GM12878 (cell line): ENCODE measurements at places on chromosomes 4 and X.
A peak's percentile ranks its signal among the peaks of the same experiment; 100 is the strongest.

DNA sequence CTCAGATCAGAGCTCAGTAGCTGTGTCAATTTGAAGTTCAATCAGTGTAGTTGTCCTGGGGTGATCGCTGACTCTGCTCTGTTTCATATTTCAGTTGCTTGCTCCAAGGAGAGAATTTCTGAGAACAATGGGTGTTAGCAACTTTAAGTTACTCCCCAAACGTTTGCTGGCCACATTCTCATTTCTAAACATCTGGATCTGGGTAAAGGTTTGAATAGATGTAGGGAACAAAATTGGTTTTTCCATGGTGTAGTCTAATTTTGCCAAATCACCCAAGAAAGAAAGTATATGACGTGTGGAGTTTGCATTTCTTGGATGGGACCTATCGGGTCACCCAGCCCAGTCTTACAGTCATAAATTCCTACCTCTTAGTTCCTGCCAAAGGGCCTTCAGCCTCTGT lies 103.7 kb downstream of the AKAP4 start:
- no peak overlapping the region for H3K4me3 ChIP-seq
- no peak overlapping the region for H3K27ac ChIP-seq
- H3K4me1 ChIP-seq, result no peaks in the 10 kb centered on the region

DNA sequence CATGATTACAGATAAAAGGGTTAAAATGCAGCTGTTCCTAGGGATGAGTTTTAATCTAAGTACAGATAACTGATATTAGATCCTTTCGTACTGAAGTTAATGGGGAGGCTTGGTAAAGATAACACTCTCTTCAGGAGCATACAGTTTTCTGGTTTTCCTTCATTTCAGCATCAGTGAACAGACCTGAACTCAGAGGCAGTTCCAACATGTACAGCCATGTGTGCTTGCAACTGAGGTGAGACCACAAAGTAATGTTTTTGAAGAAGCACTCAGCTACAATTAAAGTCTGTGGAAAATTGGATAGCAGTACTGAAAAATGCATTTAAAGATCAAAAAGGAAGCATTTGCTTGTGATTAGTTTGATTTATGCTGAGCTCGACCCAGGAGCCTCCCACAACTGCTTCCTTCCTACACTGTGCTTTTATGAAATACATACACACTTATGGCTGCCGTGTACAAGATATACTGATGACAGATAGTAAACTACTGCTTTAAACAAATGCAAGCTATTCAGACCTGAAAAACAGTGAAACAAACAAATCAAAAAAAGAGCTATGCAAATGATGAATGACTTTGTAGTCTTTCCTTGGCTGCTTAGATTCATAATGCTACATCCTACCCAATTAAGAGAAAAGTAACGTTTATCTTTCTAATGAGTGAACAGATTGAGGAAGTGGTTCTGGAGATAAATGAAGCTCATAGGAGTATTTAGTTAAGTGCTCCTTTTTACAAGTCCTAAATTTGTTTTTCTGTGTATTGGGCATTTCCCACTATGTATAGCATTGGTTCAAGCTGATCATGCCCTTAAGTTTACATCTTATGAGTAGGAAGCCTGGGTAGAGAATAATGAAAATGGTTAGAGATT lies 68.4 kb downstream of the PDLIM5 start:
- H3K27ac ChIP-seq, result peak overlapping the region; percentile 35; the same call in 1 of the 2 replicates
- no peaks in the 10 kb centered on the region for H3K27me3 ChIP-seq
- DNase-seq, result no peak
- peaks cover 21% of the 10 kb centered on the region for H3K4me1 ChIP-seq

GRCh38 chrX:110746014-110746413 lies 49.6 kb downstream of the CHRDL1 start:
- H3K36me3 ChIP-seq, result no peaks in the 10 kb centered on the region
- no peaks in the 10 kb centered on the region for H3K4me1 ChIP-seq
- no peak overlapping the region for H3K27ac ChIP-seq
- no peaks in the 10 kb centered on the region for H3K27me3 ChIP-seq
- H3K4me3 ChIP-seq, result no peak overlapping the region

- no peaks in the 10 kb centered on the region for H3K27me3 ChIP-seq
- no peaks in the 10 kb centered on the region for H3K36me3 ChIP-seq
- no peak for DNase-seq
- H3K4me1 ChIP-seq, result no peaks in the 10 kb centered on the region
- H3K4me3 ChIP-seq, result no peak overlapping the region
- H3K27ac ChIP-seq, result no peak overlapping the region
Observed at GRCh38 chr4:156242390-156242789, 288.7 kb upstream of the CTSO start.

- no peak overlapping the region for H3K4me3 ChIP-seq
- no peaks in the 10 kb centered on the region; the same call in 1 of the 2 replicates for H3K27me3 ChIP-seq
- no peak for DNase-seq
- H3K4me1 ChIP-seq, result no peaks in the 10 kb centered on the region
Observed at GRCh38 chr4:55158957-55159356, 33.6 kb upstream of the KDR start.

- H3K4me1 ChIP-seq, result no peaks in the 10 kb centered on the region
- no peak overlapping the region for H3K4me3 ChIP-seq
- no peaks in the 10 kb centered on the region for H3K36me3 ChIP-seq
- H3K27ac ChIP-seq, result no peak overlapping the region
Observed at GRCh38 chr4:100848841-100849240, 331.0 kb upstream of the EMCN start.

GRCh38 chr4:174107746-174108354 lies 175.6 kb downstream of the FBXO8 start:
- H3K4me1 ChIP-seq, result no peaks in the 10 kb centered on the region
- no peak overlapping the region for H3K27ac ChIP-seq
- H3K36me3 ChIP-seq, result no peaks in the 10 kb centered on the region
- no peak overlapping the region for H3K4me3 ChIP-seq
- H3K27me3 ChIP-seq, result 0 out of 2 replicates have a peak, but pooled peaks cover 2% of the 10 kb centered on the region

DNA sequence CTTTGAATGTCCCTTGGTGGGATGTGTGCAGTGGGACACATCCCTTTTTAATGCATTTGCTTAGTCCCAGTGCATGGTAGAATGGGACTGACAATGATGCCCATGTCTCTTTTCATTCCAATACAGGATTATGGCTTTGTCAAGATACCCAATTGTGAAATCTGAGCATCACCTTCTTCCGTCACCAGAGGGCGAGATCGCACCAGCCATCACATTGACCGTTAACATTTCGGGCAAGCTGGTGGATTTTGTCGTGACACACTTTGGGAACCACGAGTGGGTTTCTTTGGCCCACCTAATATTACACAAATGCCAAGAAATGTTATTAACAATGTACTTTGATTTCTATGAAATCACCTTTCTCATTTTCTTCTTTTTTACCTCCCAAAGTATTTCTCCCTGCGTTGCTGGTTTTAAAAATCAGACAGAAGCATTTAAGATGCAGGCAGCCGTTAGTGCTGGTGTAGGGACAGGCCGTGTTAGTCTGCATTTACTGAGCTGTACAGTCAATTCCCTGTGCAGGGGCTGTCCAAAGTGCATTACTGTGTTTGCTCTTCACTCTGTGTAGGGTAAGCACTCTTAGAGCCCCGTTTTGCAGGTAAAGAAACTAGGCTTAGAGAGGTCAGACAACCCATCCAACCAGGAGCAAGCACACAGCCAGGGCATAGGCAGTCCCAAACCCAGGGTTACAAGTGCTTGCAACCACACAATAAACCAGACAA lies 46.5 kb downstream of the CWH43 start:
- no peaks in the 10 kb centered on the region for H3K4me1 ChIP-seq
- no peak overlapping the region for H3K27ac ChIP-seq
- H3K36me3 ChIP-seq, result no peaks in the 10 kb centered on the region
- no peak for DNase-seq
- no peaks in the 10 kb centered on the region for H3K27me3 ChIP-seq

GRCh38 chr4:70505151-70505748 lies 13.1 kb upstream of the AMTN start:
- no peaks in the 10 kb centered on the region for H3K36me3 ChIP-seq
- no peak for DNase-seq
- no peaks in the 10 kb centered on the region for H3K27me3 ChIP-seq
- no peak overlapping the region for H3K4me3 ChIP-seq
- H3K27ac ChIP-seq, result no peak overlapping the region

DNA sequence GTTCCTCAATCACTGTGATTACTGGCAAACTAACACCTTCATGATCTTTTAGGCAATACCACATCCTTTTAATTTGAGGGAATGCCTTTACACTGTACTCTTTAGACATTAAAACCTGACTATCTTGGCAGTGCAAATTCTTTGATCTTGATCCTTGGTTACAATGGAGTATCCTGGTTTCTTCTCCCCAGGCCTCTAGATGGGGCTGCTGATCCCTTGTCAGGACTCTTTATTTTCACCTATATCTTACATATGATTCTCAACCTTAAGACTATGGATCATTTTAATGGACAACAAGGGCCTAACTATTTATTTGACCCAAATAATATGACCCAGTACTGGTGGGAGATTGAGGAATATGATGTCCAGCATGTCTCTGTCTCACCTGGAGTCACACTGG lies 1005.5 kb upstream of the INTU start:
- H3K27me3 ChIP-seq, result no peaks in the 10 kb centered on the region
- H3K36me3 ChIP-seq, result no peaks in the 10 kb centered on the region
- H3K4me3 ChIP-seq, result no peak overlapping the region
- no peak overlapping the region for H3K27ac ChIP-seq
- no peaks in the 10 kb centered on the region for H3K4me1 ChIP-seq

- no peaks in the 10 kb centered on the region for H3K4me1 ChIP-seq
Observed at GRCh38 chr4:88985088-88985773, 71.8 kb downstream of the FAM13A start.

- no peaks in the 10 kb centered on the region for H3K4me1 ChIP-seq
- DNase-seq, result peak; percentile 12
- no peak overlapping the region for H3K4me3 ChIP-seq
- H3K36me3 ChIP-seq, result no peaks in the 10 kb centered on the region
Observed at GRCh38 chrX:112233164-112233563, 150.6 kb upstream of the TRPC5 start.

DNA sequence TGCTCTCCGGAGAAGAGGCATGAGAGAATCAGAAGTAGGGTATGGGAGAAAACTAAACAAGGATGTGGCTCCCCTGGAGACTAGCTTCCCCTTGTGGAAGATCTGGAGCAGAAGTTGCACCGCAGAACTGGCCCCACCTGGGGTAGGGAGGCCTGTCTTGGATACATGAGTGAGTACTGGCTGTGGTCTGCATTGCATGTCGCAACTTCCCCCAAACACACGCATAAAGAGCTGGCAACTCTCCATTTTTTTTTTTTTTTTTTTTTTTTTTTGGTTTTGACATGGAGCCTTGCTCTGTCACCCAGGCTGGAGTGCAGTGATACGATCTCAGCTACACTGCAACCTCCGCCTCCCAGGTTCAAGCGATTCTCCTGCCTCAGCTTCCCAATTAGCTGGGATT lies 119.9 kb downstream of the EGF start:
- no peaks in the 10 kb centered on the region for H3K36me3 ChIP-seq
- peaks cover 14% of the 10 kb centered on the region for H3K4me1 ChIP-seq
- no peaks in the 10 kb centered on the region for H3K27me3 ChIP-seq
- DNase-seq, result no peak
- no peak overlapping the region for H3K4me3 ChIP-seq

GRCh38 chr4:174657472-174657871 lies 135.2 kb upstream of the HPGD start:
- no peaks in the 10 kb centered on the region for H3K27me3 ChIP-seq
- no peaks in the 10 kb centered on the region for H3K36me3 ChIP-seq
- H3K4me3 ChIP-seq, result no peak overlapping the region

DNA sequence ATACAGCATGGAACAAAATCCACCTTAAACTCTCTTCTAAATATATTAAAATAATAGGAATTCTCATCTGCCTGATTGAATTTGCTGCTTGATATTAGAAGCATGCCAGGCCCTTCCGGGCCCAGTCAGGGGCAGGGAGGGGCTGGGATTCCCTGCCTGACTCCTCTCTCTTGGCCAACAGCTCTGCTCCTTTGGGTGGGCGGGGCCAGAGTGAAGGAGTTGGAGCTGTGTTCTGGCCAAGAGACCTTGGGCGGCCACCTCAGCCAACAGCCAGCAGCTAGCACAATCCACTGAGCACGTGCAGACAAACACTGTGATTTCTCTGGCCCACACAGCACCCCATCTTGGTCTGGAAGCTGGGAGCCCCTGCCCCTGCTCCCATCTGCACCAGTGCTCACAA lies 140.3 kb downstream of the PJA1 start:
- no peak overlapping the region for H3K4me3 ChIP-seq
- H3K36me3 ChIP-seq, result no peaks in the 10 kb centered on the region
- DNase-seq, result no peak
- H3K4me1 ChIP-seq, result peaks cover 23% of the 10 kb centered on the region
- no peaks in the 10 kb centered on the region for H3K27me3 ChIP-seq
- H3K27ac ChIP-seq, result no peak overlapping the region

- no peak overlapping the region for H3K4me3 ChIP-seq
- H3K36me3 ChIP-seq, result no peaks in the 10 kb centered on the region
- no peak for DNase-seq
- no peaks in the 10 kb centered on the region for H3K27me3 ChIP-seq
- H3K27ac ChIP-seq, result no peak overlapping the region
- H3K4me1 ChIP-seq, result no peaks in the 10 kb centered on the region
Observed at GRCh38 chrX:17082831-17083230, 136.4 kb downstream of the REPS2 start.

GRCh38 chr4:10296730-10297129 lies 160.5 kb downstream of the ZNF518B start:
- no peaks in the 10 kb centered on the region for H3K36me3 ChIP-seq
- H3K4me1 ChIP-seq, result no peaks in the 10 kb centered on the region
- H3K4me3 ChIP-seq, result no peak overlapping the region
- no peak for DNase-seq

DNA sequence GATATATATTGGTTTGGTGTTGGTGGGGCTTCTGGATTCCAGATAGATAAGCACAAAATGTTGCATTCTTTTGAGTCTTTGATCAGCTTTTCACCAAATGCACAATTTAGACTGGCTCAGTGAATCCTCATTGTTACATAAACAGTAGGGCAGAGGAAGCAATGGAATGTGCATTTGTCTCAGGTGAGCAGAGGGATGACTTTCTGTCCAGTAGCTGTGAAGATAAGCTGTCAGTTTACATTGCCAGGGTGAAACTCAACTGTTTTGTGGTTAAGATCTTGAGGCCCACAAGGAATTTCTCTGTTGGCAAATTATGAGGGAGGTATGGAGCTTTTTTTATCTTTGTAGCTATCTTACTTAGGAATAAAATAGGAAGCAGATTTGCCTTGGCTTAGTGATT lies 168.0 kb downstream of the GALNTL6 start:
- no peak for DNase-seq
- H3K4me3 ChIP-seq, result no peak overlapping the region

DNA sequence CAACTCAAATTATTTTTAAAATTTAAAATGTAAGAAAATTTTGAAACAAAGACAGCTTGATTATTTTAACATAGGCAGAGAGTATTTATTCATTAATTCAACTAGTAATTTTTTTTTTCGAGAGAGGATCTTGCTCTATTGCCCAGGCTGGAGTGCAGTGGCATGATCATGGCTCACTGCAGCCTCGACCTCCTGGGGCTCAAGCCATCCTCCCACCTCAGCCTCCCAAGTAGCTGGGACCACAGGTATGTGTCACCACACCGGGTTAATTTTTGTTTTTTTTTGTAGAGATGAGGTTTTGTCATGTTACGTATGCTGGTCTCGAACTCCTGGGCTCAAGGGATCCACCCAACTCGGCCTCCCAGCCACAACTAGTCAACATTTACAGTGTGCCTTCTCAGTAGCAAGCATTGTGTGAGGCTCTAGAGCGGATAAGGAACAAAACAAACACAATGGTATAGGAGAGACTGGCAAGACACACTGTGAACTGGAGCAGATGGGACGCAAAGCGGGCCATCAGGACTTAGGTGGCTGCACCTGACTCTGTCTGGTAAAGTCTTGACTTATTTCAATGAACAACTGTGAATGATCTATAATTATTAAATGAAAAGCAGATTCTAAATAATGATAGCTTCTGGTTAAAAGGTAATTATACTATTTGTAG lies 21.6 kb downstream of the SETD7 start:
- no peaks in the 10 kb centered on the region for H3K4me1 ChIP-seq
- no peaks in the 10 kb centered on the region for H3K27me3 ChIP-seq
- H3K36me3 ChIP-seq, result no peaks in the 10 kb centered on the region
- no peak overlapping the region for H3K27ac ChIP-seq
